ENCODE measurements at places on chromosomes 2 and 18. TPM values are rescaled to one million over a fixed set of nuclear protein-coding genes. Genes with fewer than 3 reads are reported as not detected.

TMEM200C gene
- polyA plus RNA-seq = 1.7 TPM

LRRC30 gene
- polyA plus RNA-seq = not detected

TYMS gene
- 46.6 TPM for polyA plus RNA-seq

RGPD4 gene
- not detected for polyA plus RNA-seq

SNTG2 gene
- 0.06 TPM for polyA plus RNA-seq

LOXHD1 gene
- not detected for polyA plus RNA-seq

COL4A4 gene
- 0.05 TPM for polyA plus RNA-seq
